HAP-1 (cell line): ENCODE measurements at places on chromosomes 3 and 15.

DNA sequence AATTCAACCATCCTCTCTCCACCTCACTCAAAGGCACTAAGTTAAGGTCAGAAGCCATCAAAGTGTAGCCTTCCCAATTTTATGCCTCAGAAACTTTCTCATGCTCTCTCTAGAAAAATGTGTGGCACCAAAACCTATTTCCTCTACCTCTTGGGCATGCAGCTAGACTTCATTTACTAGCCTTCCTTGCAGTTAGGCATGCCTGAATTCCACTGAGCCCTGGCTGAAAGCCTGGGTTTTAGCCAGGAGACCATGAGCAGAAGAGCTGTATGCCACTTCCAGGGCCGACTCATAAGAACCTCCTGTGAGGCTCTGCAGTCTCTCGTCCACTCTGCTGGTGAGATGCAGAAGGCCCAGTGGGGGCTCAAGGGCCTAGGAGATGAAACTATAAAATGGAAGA is 145.0 kb downstream of the MYLK start:
- no peak for DNase-seq

- DNase-seq: peak; percentile 65
These were observed 48.8 kb downstream of the EPHA6 start for GRCh38 chr3:96863129-96863740.

DNA sequence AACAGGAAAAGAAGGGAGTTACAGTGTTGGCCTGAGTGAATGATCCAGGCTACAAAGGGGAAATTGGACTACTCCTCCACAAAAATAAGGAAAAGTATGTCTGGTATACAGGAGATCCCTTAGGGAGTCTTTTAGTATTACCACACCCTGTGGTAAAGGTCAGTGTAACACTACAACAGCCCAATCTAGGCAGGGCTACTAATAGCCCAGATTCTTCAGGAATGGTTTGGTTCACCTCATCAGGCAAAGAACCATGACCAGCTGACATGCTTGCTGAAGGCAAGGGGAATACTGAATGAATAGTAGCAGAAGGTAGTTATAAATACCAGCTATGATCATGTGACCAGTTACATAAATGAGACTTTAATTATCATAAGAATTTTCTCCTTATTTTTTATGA is 372.6 kb upstream of the ATP11B start:
- no peak for DNase-seq

DNA sequence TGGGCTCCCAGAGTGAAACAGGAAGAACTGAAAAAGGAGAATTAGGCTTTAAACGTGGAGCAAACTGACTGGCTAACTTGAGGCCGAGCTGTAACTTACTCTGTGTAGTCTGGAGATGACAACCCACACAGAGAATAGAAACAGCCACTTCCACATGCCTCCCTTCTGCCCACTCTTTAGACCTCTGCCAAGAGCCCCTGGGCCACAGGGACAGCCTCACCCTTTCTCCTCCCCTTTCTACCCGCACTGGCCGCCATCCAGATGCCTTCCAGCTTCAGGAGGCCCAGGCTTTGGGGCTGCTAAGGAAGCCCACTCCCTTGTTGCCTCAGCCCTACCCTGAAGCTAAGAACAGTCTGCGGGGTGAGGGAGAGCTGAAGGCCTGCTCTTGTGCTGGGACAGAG is 6.8 kb downstream of the ARHGAP31 start:
- no peak for DNase-seq

- DNase-seq: peak; percentile 40
These were observed 143.1 kb downstream of the DIPK2A start for GRCh38 chr3:144114767-144115166.

GRCh38 chr15:99021027-99021627 is 13.5 kb upstream of the PGPEP1L start:
- DNase-seq: no peak

GRCh38 chr3:183745300-183746098 is 47.9 kb downstream of the YEATS2 start:
- DNase-seq: peak; percentile 39

GRCh38 chr3:47855461-47856383 is 52.8 kb downstream of the DHX30 start:
- DNase-seq: no peak

DNA sequence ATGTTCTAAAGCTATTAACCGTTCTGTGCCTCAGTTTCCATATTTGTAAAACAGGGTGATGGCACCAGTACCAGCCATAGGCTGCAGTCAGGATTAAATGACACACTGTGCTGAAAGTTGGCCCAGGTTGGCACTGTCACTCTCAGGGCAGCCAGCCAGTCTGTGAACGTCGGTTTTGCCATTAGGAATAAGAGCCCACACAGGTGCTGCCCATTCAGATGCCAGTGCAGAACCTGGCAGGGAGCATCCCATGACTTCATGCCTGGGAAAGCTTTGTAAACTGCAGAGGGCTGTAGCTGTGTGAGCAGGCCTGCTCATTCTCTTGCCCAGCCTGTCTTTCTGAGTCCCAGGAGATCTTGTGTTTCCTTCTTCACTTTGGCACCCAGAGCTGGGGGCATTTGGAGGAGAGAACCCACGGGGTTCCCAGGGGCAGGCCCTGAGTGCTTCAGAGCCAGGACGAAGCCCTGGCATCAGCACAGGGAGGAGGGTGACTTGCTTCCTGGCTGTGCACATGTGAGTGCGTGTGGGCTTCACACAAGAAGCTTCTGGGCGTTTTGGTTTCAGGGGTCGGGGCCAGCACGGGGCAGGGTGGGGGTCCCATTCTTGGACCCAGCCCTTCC is 46.9 kb downstream of the ZNF710 start:
- DNase-seq: no peak

- no peak for DNase-seq
These were observed 683.5 kb downstream of the TUSC7 start for GRCh38 chr3:117393119-117393518.

- DNase-seq: no peak
These were observed 107.2 kb upstream of the RASGRP1 start for GRCh38 chr15:38671675-38672254.

GRCh38 chr15:25730918-25731317 is 132.2 kb downstream of the ATP10A start:
- DNase-seq: no peak

DNA sequence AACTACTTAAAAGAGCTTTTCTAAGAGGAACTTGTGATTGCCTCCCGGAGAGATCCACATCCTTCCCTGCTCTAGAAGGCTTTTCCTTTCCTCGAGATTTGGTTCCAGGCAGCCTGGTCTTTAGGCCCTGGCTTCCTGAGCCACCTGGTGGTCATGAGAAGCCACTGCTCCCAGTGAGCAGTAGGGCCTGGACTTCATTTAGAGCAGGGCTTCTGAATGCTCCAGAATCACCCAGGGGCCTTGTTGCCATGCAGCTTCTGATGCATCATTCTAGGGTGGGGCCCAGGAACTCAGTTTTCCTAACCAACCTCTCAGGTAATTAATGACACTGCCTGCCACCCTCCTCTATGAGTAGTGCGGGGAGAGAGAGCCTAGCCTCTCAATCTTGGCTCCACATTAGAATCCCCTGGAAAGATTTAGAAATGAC is 29.6 kb downstream of the PSMD6 start:
- DNase-seq: peak; percentile 72

GRCh38 chr3:70702132-70702531 is 389.7 kb upstream of the MDFIC2 start:
- no peak for DNase-seq

DNA sequence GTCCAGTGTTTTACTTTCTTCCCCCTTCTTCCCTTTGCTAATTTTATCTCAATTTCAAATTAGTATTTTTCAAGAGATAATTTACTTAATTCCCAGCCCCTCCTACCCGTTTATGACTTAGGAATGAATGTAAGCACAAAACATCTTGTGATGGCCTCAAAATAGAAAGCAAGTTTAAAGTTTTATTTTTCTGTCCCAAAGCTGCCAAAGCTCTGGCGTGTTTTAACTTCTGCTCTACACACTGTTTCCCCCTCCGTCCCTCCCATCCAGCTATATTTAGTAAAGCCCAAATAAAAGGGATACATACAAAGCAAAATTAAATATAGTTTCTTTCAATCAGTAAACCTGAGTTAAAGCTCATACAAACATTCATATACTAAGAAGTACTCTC is 59.9 kb downstream of the IGF2BP2 start:
- no peak for DNase-seq

DNA sequence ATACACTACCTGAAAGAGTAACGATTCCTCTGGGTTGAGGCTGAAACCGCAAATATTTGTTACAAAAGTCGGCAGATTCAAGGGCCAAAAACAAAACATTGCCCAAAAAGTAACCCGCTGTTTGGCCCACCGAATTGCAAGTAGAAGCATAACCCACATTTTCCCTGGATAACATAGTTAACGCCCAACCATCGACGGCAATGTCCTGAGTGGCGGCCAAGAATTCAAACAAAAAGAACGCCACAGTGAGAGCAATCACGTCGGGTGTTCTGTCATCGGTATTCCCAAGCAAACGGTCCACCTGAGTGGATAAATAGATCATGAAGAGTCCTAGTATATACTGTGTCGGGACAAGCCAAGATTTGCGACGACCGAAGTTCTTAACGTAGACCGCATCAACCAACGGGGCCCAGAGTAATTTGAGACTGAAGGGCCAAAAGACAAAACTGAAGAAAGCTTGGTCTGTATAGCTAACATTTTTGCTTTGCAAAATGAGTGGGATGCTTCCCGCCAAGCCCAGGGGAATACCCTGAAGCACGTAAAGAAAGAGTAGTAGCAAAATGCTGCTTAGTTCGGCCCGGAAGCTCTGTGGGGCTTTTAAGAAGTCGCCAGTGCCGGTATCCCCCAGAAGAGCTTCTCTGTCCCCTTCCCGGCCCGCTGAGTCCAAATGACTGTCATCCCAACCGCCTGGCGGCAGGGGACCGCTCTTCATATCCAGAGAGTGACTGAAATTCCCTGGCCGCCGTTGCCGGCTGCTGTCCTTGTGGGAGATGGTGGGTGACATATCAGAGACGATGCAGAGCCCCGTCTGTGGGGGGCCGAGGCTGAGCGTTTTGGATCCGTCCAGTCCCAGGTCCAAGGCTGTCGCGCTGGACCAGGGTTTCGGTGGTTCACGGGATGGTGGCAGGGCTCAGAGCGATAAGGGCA is 750 bp downstream of the SLC33A1 start:
- DNase-seq: peak; percentile 47

GRCh38 chr3:144585953-144586352 is 614.3 kb downstream of the DIPK2A start:
- no peak for DNase-seq

GRCh38 chr3:76096036-76096435 is 310.7 kb upstream of the ZNF717 start:
- DNase-seq: no peak

DNA sequence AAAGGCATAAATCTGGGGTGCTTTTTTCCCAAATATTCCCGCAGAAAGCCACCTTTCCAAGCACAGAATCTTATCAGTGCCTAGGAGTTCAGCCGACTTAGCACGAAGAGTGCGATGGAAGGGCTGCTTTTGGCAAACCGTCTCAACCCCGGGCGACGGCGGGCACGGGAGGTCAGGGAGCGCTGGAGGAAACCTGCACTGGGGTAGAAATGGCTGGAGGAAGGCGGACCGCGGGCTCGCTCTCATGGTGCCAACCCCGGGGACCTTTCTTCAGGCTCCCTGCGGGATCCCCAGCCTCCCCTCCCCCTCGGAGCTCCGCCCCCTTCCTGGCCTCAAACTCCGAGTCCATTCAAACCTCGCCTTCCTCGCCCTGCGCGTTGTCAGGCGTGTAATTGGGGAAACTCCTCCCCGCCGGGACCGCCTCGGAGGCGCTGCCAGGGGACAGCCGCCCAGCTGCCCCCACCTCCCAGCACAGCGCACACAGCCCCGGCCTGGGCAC is at the start of gene GABRG3:
GABRG3 (plus strand) TSS at position 470 of the 499 bp plus-strand sequence.
- DNase-seq: no peak

- DNase-seq: no peak
These were observed 142.8 kb downstream of the LIPC start for GRCh38 chr15:58574631-58575030.

DNA sequence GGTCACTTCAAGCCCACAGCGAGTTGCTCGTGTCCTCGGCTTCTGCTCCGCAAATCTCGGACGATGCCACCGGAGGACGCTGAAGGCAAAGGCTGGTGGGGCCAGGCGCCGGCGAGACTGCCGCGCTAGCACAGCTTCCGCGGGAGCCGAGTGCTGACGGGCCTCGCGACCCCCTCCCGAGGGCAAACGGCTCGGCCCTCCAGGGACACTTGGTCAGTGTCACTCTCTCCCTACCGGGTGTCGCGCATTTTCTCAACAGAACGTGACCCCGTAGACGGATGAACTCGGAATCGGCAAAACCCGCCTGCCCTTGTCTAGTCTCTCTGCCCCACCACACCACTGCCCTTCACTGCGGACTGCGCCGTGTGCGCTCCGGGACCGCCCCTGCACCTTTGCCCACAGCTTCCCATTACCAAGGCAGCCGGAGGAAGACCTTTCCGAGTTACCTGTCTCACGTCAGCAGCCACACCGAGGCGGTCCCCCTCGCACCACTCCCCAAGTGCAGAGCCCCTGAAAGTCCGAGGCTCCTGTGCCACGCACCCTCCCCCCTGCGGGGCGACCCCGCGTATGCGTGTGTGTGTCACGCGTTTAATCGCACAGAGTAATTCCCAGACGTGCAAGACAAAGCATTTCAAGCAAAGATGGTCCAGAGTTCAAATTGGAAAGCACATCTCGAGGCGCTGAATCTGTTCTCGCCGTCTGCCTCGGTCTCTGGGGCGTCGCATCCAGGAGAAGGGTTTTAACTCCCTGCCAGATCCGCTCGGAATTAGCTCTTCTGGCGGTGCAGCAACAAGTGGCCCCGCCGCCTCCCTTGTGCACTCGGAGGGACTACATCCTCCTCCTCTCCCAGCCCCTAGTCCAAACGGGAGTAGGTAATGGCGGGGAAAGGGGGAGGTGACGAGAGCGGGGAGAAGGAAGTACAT is 245.0 kb upstream of the TOPAZ1 start:
- peak; percentile 49 for DNase-seq

- no peak for DNase-seq
These were observed 153.4 kb upstream of the PFN2 start for GRCh38 chr3:150124142-150124541.

- no peak for DNase-seq
These were observed 3.6 kb downstream of the RAD18 start for GRCh38 chr3:8959668-8960067.

DNA sequence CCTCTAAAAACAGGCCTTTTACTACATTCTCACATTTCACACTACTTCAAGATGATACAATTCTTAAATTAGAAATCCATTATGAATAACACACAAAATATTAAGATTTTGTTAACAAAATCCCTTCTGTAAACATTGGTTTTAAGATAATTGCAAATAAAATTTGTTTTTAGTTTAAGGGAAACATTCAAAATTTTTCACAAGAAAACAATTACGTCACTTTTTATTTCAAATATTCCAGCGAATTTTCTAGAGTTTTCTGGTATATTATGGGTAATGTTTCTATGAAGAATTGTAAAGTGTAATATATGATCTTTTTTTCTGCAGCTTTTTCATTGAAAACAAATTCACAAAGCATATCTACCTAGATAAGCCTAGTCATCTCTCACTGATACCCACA is 5.9 kb downstream of the ARPP21 start:
- DNase-seq: no peak

GRCh38 chr15:90393040-90393439 is 5.0 kb downstream of the IQGAP1 start:
- DNase-seq: no peak

GRCh38 chr3:127339928-127340861 is 52.3 kb upstream of the PRR20G start:
- no peak for DNase-seq
